Glutamatergic neuron (in vitro differentiated cells): ENCODE measurements at places on chromosomes 16 and 17. TPM values are rescaled to one million over a fixed set of nuclear protein-coding genes. Genes with fewer than 3 reads are reported as not detected.

The CPD gene
- total RNA-seq = 29.8 TPM

- DNase-seq = no peak
Observed at GRCh38 chr16:26863931-26864330, 202.8 kb upstream of the C16orf82 start.

The GAST gene
- not detected for total RNA-seq

DNA sequence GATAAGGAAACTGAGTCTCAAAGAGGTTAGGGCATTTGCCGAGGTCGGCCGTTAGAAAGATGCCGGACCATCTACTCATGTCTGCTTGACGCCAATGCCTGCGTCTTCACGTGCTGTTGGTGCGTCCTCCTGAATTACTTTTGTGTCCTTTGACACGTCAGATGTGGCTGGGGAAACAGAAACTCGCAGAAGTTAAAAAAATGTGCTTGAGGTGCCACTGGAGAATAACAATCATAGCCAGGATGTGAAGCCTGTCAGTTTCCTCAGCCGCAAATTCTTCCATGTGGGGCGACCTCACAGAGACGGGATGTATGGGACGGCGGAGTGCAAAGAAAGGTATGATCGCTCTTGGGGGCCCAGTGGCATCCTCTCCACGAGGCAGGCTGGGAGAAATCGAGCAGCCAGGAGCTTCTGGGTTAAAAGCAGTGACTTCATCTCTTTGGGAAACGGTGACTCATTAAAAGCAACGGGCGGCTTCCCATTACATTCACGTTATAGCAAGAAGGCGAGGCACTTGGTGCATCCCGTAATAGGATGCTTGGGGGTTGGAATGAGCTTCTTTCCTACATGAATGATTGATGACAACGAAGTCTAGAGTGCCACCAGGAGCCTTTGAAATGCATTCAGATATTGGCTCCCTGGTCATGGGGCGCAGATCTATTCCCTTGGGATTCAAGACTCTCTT, 67.8 kb downstream of the BMERB1 start:
- DNase-seq = peak; percentile 31

DNA sequence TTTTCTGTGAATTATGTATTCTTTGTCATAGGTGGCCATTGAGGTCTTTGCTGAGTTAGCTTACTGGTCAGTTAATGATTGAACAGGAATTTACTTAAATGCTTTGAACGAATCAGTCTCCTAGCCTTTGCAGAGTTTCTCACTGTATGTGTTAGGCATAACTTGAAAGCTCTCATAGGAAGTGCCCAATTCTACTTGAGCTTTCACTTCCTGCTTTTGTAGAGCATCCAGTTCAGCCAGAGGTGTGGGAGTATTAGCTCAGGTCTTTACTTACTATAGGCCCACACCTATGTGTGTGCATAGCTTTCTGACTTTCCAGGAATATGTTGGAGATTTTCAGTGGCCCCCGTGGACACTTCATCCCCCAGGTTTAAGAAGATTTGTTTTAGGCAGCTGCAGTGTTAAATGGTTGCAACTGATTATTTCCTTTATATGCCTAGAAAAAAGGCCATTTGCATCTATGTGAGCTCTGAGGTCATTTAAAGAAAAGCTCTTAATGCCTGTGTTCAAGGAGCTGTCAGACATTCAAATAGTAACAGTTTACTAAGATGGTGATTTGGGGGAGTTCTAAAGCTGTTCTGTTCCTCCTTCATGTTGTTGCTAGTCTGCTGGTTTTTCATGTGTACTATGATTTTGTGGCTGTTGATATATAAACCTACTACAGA, 62.3 kb downstream of the PHKB start:
- no peak for DNase-seq
